ENCODE measurements at places on chromosomes 3 and 15.

- DNase-seq = no peak
These were observed 2.1 kb downstream of the RNU5B-1 start for GRCh38 chr15:65306551-65306950.

DNA sequence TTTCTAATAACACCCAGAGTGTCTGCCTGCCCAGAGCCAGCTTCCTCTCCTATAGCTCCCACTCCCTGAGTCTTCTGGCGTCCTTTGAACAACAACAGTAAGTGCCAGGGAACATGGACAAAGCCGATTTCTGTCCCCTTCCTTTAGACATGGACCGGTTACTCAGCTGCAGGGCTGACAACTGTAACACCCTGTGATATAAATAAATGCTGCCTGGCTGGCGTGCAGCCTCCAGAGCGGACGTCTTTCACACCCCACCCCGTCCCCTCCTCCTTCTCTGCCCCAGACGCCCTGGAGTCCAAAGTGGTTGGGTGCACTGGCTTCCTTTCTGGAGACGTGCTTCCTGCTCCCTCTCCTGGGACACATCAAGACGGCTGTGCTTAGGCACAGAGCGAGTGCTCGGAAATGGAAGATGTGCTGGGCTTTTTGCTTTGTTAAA lies 281.9 kb upstream of the LRRFIP2 start:
- no peak for DNase-seq

- no peak for DNase-seq
These were observed 128.8 kb downstream of the FOXP1 start for GRCh38 chr3:71454512-71455403.

DNA sequence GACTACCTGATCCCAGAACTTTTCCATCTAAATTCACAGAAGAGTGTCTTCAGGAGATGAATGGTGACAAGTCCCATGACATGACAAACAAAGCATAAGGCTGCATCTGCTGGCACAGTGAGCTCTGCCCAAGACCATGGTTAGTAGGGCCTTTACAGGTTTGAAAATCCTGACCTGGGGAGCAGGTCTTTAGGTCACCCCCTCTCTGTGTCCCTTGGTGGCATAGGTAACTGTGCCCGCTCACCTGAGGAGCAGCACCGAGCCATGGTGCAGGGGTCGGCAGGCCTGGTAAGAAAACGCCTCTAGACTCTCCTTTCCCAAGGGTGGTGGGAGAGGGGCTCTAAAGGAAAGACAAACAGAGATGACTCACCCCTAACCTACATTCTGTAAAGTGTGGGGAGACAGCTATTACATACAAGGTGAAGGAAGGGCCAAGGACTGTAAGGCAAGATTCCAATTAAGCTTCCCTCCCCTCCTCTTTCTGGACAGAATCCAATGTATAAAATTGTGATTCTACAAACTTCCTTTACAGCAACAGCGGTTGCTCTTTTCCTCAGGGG lies 74.0 kb downstream of the SATB1 start:
- DNase-seq = no peak

DNA sequence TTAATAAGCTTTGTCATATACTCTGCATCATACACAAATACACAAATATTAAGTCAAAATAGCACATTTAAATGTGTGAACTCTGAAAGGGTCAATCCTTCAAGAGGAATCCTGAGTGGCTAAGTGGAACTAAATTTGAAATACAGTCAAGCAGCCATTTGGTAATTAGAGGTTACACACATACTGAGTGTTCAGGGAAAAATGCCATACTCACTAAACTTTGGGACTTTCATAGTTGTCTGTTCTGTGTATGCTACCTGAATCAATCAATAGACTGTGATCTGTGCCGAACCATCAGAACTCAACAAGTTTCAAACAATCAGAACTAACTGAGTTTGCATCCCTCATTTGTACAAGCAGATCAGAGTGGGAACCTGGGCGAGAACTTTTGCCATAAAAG lies 15.3 kb downstream of the ANKRD28 start:
- DNase-seq = no peak

GRCh38 chr15:69031013-69032001 lies 16.8 kb downstream of the NOX5 start:
- DNase-seq = peak; percentile 6

- DNase-seq = no peak
These were observed 24.3 kb downstream of the HERC1 start for GRCh38 chr15:63809452-63809851.

GRCh38 chr3:38368238-38368637 lies 21.7 kb downstream of the XYLB start:
- no peak for DNase-seq

DNA sequence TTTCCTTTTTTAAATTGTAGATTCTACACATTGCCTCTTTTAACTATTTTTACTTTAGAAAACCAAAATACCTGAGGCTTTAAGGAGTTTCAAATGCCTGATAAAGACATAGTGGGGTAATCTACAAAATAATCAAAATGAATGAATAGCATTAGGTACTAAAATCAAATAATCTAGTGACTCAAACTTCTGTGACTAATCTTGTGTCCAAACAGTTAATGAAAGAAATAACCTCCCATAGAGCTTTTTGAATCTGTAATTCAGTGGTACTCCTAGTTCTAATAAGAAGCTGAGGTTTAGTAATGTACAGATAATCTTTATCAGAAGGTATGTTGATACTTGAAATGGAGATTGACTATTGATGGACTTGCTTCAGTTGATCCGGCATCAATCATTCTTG lies 53.0 kb downstream of the DTWD1 start:
- no peak for DNase-seq

- no peak for DNase-seq
These were observed 38.2 kb downstream of the PCSK6 start for GRCh38 chr15:101451266-101451799.

DNA sequence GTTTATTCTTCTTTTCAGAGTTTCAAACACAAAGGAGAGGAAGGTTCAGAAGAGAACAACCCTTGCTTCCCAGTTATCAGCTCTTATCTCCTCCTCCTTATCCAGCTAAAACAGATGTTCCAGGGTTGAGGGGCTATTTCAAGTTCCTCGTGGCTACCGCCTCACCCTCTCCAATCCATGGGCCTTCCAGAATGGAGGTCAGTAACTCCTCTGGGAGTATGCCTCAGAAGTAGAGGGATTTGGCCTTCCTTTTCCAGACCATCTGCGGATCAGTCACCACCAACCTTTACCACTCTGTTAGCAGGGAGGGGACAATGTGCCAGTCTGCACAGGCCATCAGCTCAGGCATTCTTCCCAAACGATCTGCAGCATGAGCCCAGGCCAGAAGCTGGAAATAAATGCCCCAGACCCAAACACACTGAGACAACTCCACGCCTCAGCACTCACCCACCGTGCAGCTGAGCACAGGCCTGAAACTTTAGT lies 14.8 kb downstream of the HTR3C start:
- no peak for DNase-seq

DNA sequence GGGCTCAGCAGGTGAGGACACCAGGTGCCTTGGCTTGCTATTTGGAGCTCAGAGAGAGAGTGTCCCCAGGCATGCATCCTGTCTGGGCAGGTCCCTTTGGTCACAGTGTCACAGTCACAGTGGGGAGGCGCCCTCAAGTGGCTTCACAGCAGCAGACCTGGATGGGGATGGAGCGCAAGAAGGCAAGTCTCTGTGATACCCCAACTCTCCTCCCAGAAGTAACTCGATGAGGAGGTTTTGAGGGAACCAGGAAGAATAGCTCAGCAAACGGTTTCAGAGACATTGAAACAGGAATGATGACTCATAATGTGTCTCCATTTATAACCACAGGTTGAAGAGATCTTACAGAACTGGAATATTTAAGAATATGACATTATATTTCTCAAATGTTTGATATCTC lies 66.5 kb upstream of the SH3GL3 start:
- no peak for DNase-seq

- DNase-seq = no peak
These were observed 60.8 kb upstream of the ZBTB38 start for GRCh38 chr3:141307351-141308059.

DNA sequence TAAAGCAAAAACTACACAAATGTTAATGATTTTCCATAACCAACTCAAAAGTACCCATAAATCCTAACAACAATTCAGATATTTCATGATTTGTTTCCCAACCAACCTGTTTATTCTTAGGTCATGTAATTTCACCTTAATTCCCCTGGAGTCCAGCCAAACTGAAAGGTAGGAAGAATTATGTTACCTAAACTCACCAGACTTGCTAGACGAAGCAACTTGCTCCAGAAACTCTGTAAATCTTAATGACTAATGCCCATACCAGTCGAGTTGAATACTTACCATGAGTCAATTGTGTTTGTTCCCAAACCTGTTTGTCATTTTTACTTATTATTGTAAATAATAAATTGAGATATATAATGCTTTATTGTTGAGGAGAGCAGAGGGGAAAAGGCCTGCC lies 1030.0 kb downstream of the TBL1XR1 start:
- no peak for DNase-seq

DNA sequence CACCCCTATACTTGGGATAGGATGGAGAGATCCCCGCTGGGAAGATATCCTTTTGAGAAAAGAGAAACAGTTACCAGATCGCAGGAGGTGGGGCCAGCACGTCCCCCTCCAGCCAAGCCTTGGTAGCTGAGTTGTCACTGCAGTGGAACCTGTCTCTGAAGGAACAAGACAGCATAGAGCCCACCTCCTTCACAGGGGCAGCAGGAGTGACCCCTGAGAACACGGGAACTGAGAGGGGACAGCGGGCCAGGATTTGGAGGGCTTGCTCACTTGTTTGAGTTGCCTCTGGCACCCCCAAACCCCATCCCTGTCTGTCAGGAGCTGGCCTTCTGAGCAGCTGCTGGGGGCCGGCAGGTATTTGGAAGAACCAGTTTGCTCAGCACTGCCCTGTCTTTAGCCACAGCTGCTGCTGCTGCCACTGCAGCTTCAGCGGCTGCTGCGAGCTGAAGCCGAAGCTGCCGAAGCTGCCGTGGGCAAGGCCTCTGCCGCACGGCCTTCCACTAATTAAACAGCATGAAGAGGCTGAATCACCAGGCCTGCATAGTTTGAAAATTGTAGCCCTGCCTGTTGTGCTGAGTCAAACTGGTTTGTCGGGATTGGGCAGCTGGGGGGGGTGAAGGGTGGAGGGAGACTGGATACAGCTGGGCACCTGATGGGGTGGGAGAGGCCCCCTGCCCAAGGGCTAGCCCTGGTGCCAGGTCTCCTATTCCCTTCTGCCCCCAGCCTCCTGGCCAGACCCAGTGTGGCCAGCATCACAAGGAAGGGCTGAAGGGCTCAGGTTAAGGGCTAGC lies 4.0 kb downstream of the EPHB3 start:
- no peak for DNase-seq
